ENCODE measurements at places on chromosomes 7 and 10. TPM values are rescaled to one million over a fixed set of nuclear protein-coding genes. Genes with fewer than 3 reads are reported as not detected.

GNGT1 gene
- total RNA-seq = not detected

DNA sequence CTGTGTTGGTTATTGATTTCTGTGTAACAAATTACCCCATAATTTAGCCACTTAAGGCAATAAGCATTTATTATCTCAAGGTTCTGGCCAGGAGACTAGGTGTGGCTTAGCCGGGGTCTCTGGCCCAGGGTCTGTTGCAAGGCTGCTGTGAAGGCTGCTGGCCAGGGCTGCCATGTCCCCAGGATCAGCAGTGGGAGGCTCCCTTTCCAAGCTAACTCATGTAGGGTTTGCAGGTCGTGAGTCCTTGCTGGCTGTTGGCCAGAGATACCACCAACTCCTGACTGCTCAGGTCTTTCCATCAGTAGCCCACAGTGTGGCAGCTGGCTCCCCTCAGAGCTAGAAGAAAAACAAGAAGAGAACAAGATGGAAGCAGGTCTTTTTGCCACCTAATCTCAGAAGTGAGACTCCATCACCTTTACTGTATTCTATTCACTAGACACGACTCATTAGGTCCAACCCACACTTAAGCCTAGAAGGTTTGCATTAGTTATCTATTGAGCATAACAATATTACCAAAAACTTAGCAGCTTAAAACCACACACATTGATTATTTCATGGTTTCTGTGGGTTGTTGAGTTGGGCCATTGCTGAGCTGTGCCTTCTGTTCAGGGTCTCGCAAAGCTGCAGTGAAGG lies 185.6 kb downstream of the PFKFB3 start:
- DNase-seq = no peak

DNA sequence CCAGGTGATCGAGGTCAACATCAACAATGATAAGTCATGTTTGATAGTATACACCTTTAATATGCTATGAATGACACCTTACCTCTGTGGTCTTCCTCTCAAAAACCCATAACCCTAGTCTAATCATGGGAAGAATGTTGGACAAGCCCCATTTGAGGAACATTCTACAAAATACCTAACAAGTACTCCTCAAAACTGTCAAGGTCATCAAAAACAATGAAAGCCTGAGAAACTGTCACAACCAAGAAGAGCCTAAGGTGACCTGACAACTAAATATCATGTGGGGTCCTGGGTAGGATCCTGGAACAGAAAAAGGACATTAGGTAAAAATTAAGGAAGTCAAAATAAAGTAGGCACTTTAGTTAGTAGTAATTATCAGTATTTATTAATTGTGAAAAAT lies 5.9 kb upstream of the NUDCD3 start:
- no peak for DNase-seq

HOXA5 gene
- total RNA-seq = 21.4 TPM

GRCh38 chr7:28739128-28739527 lies 219.0 kb downstream of the TRIL start:
- DNase-seq = no peak

MUC12 gene
- total RNA-seq = not detected

DNA sequence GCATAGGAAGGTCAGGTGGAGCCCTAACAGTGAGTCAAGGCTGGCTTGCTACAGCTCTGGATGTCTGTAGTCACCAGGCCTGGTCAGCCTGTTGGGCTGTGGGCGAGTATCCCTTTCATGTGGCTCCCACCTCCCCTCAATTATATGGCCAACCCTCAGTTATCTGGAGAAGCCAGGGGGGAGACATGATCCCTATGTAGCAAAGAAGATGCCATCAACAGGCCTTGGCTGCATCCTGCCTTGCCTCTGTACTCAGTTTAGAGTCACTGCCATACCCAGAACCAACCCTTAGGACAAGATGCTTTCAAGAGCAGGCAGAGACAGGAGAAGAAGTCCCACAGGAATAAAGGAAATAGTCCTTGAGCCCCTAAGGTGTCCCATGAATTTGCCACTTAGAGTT lies 763.9 kb downstream of the GRID1 start:
- DNase-seq = no peak

DNA sequence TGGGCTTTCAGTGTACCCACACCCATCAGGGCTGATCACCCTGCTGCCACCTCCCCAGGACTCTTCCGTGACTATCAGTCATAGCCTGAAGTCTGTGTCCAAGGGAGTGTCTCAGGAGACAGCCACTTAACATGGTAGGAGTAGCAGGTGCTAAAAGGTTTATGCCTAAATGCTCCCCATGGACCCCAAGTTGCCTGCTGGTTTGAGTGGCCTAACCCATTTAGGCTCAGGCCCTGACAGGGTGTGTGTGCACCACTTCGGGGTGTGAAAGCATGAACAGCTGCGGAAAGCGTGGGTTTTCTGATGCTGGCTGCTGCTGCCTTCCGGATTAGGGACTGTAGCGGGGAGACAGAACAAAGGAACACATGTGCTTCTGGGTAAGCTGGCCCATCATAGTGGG lies 93.2 kb upstream of the SAMD8 start:
- DNase-seq = no peak

CFAP43 gene
- not detected for total RNA-seq

DNA sequence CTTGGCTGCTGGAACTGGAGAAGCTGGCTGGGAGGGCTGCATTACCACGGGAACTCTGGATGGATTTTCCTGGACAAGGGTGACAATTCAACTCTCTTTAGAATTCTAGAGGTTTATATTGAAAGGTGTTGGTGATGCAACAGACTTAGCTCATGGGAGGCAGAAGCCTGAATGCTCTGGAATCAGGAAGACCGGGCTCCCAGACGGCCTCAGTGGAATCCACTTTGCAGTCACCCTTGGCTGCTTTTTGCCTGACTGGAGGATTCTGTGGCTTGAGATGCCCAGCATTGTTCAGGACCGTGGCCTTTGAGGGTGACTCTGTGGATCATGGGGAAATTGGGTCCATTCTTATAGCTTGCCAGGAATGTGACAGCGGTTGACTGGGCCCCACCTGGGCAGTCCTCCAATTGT lies 32.3 kb downstream of the PYROXD2 start:
- no peak for DNase-seq

SEC61G gene
- total RNA-seq = 206 TPM

VAX1 gene
- total RNA-seq = not detected

GRCh38 chr10:31186225-31187000 lies 132.6 kb upstream of the ZEB1 start:
- peak; percentile 65 for DNase-seq

Measured in endothelial cell of umbilical vein (primary cell).